ENCODE measurements at places on chromosomes 13 and 19.

GRCh38 chr19:37982655-37983054 lies 75.6 kb downstream of the SIPA1L3 start:
- no peak for DNase-seq

DNA sequence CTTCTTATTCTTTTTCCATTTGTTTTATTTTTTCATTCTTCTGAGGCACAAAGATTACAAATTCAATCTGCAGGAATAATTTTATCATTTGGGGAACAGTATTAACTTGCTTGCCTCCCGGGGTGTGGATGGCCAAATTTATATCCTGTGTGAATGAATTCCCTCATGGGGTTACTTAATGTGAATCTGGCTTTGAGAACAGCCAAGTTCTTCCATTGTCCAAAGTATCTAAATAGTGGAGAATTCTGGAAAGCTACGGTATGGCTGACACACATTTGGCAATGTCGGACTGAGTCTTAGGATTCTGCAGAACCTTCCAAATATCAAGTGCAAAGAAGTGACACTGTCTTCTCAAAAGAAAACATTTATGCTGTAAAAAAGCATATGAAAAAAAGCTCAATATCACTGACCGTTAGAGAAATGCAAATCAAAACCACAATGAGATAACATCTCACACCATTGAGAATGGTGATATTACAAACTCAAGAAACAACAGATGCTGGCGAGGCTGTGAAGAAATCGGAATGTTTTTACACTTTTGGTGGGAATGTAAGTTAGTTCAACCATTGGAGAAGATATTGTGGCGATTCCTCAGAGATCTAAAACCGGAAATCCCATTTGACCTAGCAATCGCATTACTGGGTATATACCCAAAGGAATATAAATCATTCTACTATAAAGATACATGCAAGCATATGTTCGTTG lies 620.2 kb downstream of the EFNB2 start:
- DNase-seq, result no peak

DNA sequence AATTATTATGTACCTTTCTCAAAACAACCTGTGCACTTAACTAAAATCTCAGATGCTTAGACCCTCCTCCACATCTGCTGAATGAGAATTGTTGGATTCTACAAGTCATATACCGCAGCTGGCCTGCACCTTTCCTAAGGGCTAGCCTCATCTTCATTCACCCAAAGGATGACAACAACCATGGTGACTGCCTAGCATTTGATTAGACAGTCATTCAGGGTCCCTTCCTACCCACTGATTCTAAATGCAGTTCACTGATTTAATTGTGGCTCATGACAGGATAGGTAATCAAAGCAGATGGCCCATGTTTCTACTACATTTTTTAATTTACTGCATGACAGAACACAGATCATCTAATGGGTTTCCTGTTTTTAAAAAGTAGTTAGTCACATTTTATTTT lies 551.9 kb upstream of the SLC10A2 start:
- no peak for DNase-seq

GRCh38 chr13:39941236-39941635 lies 285.8 kb downstream of the COG6 start:
- DNase-seq, result no peak

DNA sequence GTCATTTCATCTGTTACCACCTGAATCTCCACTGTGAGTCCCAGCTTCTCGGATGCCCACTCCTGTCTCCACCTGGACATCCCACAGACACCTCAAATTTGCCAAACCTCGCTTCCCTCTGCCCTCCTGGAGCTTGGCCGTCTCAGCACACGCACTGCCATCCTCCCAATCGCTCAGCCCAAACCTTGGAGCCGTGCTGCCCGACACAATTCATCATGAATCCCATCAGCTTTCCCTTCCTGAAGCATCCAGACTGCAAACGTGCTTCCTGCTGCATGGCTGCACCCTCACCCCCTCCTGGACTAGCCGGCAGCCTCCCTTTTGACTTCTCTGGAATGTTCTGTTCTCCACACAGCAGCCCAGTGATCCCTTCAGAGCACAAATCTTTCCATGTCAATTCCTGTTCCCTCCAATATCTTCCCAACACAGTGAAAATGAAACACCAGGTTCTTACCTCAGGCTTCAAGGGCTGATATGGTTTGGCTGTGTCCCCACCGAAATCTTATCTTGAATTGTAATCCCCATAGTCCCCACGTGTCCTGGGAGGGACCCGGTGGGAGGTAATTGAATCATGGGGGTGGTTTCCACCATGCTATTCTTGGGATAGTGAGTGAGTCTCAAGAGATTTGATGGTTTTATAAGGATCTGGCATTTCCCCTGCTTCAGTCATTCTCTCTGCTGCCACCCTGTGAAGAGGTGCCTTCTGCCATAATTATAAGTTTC lies 1.1 kb upstream of the PROZ start:
- DNase-seq, result no peak

GRCh38 chr19:45492627-45493470 lies 4.0 kb downstream of the RTN2 start:
- no peak for DNase-seq

- no peak for DNase-seq
Observed at GRCh38 chr19:40444825-40445312, 734 bp upstream of the SERTAD3 start.

- no peak for DNase-seq
Observed at GRCh38 chr13:65597839-65598818, 1632.0 kb downstream of the PCDH9 start.

DNA sequence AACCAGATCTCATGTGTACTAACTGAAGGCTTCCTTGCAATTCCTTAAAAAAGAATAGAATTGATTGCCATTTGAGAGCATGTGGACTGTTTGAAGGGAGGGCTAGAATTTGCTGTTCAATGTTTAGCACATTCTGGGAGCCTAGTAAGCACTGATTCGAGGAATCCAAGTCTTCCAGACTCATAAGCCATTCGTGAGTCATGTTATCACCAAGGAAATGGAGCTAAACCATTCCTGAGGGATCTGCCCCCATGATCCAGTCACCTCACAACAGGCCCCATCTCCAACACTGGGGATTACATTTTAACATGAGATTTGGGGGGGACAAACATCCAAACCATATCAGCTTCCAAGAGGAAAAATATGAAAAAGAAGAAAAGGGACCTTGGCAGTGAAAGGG lies 276.4 kb downstream of the KCNRG start:
- no peak for DNase-seq

- no peak for DNase-seq
Observed at GRCh38 chr13:36088001-36088400, 43.2 kb downstream of the DCLK1 start.

DNA sequence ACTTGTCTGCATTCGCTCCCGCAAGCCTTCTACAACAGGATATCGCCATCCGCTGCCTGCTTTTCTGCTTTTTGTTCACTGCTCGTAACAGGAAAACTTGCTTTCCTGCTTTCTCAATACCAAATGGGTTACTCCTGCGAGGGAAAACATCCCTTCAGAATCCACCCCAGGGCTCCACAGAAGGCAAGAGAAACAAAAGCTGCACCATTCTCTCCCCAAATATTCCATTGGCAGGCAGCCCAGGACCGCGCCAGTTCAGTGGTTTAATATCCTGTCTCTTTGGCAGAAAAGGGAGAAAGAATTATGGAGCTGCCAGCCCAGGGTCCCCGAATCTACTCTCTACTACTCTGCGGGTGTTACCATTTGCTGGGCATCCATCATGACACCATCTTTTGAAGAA lies 84.7 kb upstream of the DOCK9 start:
- no peak for DNase-seq

DNA sequence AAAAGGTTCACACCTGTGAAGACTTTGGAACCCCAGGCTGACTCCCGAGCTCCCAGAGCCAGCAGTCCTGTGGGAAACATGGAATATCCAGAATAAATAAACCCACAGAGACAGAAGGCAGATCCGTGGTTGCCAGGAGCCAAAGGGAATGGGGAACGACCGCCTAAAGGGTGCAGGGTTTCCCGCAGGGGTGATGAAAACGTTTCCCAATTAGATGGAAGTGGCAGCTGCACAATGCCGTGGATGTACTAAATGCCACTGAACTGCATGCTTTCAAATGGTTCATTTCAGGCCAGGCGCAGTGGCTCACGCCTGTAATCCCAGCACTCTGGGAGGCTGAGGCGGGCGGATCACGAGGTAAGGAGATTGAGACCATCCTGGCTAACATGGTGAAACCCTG lies 23.4 kb upstream of the DPRX start:
- DNase-seq, result no peak

DNA sequence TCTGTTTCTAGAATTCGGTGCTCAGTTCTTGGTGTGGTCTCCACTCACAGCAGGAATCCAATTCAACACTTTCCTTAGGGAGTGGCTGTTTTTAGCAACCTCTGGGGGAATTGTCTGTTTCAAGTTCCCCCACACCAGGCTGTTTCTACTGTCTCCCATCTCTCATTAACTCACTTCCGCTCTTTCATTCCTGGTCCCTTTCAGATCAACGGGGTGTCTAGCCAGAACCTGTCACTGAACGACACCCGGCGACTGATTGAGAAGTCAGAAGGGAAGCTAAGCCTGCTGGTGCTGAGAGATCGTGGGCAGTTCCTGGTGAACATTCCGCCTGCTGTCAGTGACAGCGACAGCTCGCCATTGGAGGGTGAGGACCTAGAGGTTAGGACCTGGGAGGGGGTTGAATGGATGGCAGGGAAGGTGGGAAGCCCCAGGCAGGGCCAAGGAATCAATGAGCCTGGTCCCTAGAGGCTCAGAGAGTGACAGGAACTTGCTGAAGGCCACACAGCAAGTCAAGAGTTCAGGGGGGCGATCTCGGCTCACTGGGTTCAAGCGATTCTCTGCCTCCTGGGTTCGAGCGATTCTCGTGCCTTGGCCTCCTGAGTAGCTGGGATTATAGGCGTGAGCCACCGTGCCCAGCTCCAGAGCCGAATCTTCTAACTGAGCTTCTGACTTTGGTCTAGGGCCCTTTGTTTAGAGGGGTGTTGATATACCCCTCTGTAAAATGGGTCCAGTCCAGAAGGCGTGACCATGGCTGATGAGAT lies 25.5 kb downstream of the TJP3 start:
- no peak for DNase-seq

GRCh38 chr13:114015969-114016295 lies 42.1 kb upstream of the C13orf46 start:
- DNase-seq, result peak; percentile 43

GRCh38 chr13:99601535-99601934 lies 100.3 kb downstream of the TM9SF2 start:
- no peak for DNase-seq

- peak; percentile 25 for DNase-seq
Observed at GRCh38 chr13:30111810-30112209, 195.5 kb downstream of the KATNAL1 start.

- peak; percentile 68 for DNase-seq
Observed at GRCh38 chr19:49677231-49677900, at the start of gene PRMT1. PRMT1 (plus strand) TSS chr19:49677271; CDS start chr19:49677281, 10 bp downstream.

GRCh38 chr13:24351423-24351822 lies 42.0 kb downstream of the C1QTNF9 start:
- DNase-seq, result no peak

- DNase-seq, result peak; percentile 78
Observed at GRCh38 chr13:29758531-29759114, 91.8 kb downstream of the UBL3 start.

GRCh38 chr19:21568816-21569493 lies 63.6 kb downstream of the ZNF429 start:
- DNase-seq, result peak; percentile 93

DNA sequence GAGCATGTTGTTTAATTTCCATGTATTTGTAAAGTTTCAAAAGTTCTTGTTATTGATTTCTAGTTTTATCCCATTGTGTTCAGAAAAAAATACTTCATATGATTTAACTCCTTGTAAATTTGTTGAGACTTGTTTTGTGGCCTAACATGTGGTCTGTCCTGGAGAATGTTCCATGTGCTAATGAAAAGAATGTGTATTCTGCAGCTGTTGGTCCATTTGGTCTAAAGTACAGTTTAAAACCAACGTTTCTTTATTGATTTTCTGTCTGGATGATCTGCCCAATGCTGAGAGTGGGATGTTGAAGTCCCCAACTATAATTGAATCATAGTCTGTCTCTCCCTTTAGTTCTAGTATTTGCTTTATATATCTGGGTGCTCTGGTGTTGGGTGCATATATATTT lies 34.9 kb upstream of the TPP2 start:
- DNase-seq, result no peak

GRCh38 chr13:109877809-109878208 lies 91.4 kb upstream of the IRS2 start:
- no peak for DNase-seq

GRCh38 chr13:52348071-52348470 lies 57.9 kb downstream of the THSD1 start:
- no peak for DNase-seq

GRCh38 chr19:54203151-54203611 lies 2.5 kb downstream of the RPS9 start:
- no peak for DNase-seq

DNA sequence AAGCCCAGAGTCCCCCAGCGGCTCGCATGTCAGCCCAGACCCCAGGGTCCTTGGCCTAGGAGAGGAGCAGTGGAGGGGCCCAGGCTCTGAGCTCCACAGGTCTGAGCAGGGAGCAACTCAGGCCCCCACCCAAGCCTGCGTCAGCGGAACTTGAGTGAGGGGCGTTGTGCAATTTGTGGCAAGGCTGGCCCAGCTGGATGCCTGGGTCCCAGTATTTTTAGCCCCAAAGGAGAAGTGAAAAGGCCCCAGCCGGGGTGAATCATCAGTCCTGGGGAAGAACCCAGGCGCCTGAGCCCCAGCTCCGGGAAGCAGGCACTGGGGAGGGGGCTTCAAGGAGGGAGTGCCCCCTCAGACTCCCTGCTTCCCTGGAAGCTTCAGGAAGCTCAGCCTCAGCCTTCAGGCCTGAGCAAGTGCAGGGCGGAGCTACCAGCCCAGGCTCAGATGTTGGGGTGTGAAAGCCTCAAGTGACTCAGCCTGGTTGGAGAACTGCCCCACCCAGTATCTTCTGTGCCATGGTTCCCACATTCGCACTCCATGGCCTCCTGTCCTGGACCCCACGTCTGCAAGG lies 7.2 kb downstream of the MED29 start:
- DNase-seq, result peak; percentile 77

GRCh38 chr13:95716231-95716630 lies 39.3 kb downstream of the DNAJC3 start:
- no peak for DNase-seq

DNA sequence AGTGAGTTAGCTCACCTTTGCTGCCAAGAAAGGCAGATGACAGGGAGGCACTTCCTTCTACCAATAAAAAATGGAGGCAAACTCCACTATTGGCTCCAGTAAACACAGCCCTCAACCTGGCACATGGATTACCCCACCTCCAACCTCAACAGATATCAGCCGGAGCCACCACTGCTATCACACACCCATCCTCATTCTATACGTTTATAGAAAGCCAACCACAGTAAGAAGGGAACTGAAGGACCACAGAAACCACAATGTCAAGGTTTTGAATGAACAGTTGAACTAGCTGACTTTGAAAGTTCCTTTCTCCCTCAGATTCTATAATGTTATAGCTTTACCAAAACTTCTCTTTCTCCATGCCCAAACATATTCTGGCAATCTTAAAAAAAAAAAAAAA lies 526.2 kb downstream of the UQCRFS1 start:
- no peak for DNase-seq

DNA sequence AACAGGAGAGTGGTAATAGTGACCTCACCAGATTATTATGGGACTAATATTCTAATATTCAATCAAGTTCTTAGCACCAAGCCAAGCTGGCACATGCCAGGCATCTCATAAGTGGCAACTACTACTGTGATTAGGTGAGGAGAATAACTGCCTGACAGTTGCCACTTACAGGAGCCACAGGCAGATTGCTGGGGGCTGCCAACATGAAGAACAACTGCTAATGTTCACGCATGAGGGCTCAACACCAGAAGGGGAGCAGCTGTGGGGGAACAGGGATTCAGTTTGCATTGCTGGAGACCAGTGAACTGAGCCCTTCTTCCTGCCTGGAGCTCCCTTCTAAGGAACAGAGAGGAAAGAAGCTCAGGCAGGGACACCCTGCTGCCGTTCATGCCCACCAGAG lies 504.5 kb downstream of the FOXO1 start:
- no peak for DNase-seq
